Amygdala (tissue), 56 donors: ENCODE measurements at places on chromosomes 2 and 18.

- no peak for DNase-seq
Measured at GRCh38 chr2:44767691-44768090, 173.8 kb upstream of the SIX3 start.

- no peak for DNase-seq
Measured at GRCh38 chr2:59027320-59027719, 786.2 kb upstream of the FANCL start.

DNA sequence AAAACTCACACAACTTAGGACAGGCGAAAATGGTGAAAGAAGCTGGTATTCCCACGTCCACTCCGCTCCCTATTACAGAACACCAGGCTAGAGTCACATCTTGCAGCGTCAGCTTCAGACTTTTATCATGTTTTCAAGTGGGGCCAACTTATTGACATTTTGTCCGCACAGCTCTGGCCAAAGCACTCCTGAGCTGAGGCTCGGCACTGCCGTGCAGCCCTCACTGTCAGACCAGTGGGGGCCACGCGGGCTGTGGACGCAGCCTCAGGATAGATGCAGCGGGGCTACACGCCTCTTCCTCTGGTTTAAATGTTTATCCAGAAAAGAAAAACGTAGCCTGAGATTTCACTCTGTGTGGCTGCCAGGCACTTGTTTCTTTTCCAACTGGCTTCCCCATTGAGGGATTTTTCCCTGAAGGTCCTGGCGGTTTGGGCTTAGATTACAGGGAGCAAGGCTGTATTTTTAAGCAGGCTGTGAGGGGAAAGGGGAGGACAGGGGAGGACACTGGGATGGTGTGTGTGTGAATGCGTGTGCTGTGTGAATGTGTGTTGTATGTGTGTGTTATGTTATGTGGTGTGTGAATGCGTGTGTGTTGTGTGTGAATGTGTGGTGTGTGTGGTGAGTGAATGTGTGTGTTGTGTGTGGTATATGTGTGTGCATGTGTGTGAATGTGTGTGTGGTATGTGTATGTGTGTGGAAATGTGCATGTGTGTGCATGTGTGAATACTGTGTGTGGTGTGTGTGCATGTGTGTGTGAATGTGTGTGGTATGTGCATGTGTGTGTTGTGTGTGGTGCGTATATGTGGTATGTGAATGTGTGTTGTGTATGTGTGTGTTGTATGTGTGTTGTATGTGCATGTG lies 267.6 kb downstream of the DCDC2C start:
- no peak for DNase-seq

DNA sequence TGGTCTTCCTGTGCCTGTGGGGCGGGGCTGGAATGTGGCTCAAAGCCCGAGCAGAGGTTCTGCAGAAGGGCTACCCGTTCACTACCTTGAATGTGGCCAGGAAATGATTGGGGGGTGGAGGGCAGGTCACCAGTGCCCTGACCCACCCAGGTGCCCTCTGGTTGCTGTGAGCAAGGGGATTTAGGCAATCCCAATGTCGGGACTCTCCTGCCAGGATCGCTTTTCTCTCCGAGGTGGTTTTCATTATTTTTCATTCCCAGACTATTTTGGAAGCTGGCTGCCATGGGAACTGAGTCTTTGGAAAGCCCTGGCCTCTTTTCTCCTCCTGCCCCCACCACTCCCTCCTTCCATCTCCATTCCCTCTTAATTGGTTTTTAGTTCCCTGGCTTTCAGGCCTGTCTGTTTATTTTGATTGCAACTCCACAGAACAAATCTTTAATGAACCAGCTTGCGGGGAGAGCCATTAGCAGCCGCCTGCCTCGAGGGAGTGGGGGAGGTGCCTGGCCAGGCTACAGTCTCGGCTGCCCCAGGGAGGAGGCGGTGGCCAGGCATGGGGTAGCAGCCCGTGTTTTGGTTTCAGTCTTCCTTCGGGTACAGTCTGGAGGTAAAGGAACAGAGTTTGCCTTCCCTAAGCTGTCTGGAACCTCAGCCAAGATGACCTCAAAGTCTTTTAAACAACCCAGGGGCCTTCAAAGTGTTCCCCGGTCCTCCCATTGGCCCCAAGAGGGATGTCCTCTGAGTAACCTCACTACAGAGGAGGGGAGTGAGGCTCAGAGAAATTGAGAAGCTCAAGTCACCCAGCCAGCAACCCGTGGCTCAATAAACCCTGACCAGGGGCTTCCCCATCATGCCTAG lies 114.4 kb upstream of the HAAO start:
- no peak for DNase-seq

DNA sequence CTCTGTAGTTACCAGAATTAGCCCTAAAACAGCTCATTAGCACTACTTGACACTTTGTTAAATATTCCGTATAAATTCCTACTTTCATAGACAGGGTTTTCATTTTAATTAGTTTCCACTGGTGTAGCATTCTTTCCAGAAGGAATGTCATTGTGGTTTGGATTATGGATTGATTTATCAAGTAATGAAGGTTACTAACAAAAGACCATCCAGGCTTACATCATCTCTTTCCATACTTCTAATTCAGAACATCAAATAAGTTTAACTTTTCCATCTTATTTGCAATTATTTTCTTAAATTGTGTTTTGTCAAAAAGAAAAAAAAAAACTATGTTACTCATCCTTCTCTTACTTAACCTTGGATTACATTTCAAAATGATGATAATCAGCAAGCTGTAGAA lies 231.8 kb upstream of the SPOPL start:
- no peak for DNase-seq

GRCh38 chr2:69131983-69132675 lies 119.2 kb downstream of the ANTXR1 start:
- no peak for DNase-seq

GRCh38 chr18:54871231-54871630 lies 43.0 kb downstream of the RAB27B start:
- no peak for DNase-seq

DNA sequence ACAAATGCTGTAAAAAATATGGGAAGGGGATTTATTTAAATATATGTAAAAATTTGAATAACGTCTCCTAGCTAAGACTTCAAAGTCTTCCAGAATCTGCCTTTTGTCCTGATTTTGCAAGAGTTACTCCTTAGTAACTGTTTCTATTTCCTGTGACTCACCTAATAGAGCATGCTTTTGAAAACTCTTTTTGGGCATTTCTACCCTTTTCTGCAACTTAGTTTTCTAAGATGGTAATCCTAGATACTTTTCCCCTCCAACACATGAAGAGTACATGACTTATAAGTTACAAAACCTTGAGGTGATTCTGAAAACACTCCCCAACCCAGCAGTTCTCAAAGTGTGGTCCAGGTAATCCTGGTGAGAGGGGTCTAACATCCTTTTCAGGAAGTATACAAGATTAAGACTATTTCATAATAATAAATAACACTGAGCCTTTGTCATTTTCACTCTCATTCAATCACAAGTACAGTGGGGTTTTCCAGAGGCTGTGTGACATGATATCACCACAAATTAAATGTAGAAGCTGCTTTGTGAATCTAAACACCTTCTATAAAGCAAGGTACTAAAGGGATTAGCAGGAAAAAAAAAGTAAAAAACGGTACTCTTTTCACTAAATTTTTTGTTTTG lies 31.9 kb downstream of the PPP4R3B start:
- DNase-seq: no peak
